Mesothelial cell of epicardium (in vitro differentiated cells): ENCODE measurements at places on chromosomes 5 and 9. TPM values are rescaled to one million over a fixed set of nuclear protein-coding genes. Genes with fewer than 3 reads are reported as not detected.

DNA sequence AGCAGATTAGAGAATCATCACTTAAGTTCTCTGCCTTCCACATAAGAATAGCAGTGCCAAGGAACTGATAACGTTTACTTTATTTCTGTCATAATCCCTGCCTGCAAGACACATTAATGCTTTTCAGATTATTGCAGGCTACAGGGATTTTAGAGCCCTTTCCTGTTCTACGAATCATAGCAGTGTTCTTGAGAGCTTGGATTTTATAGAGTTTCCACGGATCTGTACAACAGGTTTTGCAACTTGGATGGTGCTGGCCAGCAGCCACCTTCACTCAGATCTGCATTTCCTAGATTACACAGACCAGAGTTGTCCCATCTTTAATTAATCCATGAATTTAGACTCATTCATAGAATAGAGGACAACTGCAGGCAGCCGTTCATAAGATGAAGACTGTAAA lies 38.1 kb downstream of the SLC12A2 start:
- DNase-seq = no peak

GRCh38 chr9:76873056-76873792 lies 32.7 kb downstream of the PRUNE2 start:
- DNase-seq = no peak

GRCh38 chr5:179605026-179605833 lies 18.2 kb downstream of the HNRNPH1 start:
- no peak for DNase-seq

- no peak for DNase-seq
Measured at GRCh38 chr5:111299067-111299481, 74.9 kb downstream of the CAMK4 start.

- DNase-seq = no peak
Measured at GRCh38 chr5:52738095-52738506, 49.6 kb upstream of the ITGA1 start.

GRCh38 chr5:145204743-145205142 lies 630.4 kb downstream of the PRELID2 start:
- no peak for DNase-seq

GRCh38 chr5:149013796-149014195 lies 49.1 kb downstream of the SH3TC2 start:
- DNase-seq = no peak

DNA sequence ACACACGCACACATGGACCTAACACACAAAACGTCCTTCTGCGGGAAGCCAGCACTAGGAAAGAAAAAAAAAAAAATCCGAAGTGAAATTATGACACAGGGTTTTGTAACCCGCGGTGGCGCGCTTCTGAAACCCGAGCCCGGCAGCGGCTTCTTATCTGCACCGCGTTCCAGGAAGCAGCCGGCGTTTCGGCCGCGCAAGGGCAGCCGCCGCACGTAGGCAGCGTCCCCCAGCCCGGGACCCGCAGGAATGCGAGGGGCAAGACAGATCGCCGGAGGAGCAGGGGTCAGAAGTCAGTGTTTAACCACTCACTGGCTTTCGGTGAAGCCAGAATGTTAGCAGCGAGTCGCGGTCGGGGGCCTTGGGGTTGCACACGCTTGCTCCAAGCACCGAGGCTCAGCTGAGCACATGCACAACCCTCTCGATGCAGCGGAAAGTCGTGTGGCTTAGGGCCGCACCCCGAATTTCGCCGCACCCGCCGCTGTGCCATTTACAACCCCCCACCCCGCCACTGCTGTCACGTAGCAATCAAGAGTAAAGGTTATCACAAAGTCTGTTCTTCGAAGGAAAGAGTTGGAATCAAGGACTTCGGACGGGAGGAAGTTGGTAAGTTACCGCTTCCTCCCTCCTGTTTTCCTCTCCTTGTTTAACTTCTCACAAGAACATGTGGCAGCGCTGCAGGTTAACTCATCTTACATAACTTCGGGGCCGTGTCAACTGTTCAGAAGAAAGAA lies 167.9 kb downstream of the AUH start:
- peak; percentile 51 for DNase-seq

- no peak for DNase-seq
Measured at GRCh38 chr9:112654282-112654681, 63.6 kb downstream of the INIP start.

The GPR151 gene
- total RNA-seq = not detected in 3 replicates

The TRIP13 gene
- total RNA-seq = 9.8 to 10.5 TPM (median 9.9 TPM) in 3 replicates

The HSDL2 gene
- total RNA-seq = 22.2 to 26.5 TPM (median 23.1 TPM) in 3 replicates

The SGCD gene
- total RNA-seq = 4.9 to 5.5 TPM (median 5.3 TPM) in 3 replicates

The LYSMD3 gene
- total RNA-seq = 14.5 to 16.8 TPM (median 14.8 TPM) in 3 replicates

The FBXO10 gene
- 22.0 to 26.6 TPM (median 24.1 TPM) in 3 replicates for total RNA-seq

The TLX3 gene
- total RNA-seq = not detected in 3 replicates
